ENCODE measurements at places on chromosomes 5 and 9.

GRCh38 chr9:135136991-135137832, 49.7 kb downstream of the OLFM1 start:
- H3K36me3 ChIP-seq = no peaks in the 10 kb centered on the region
- H3K27ac ChIP-seq = no peak overlapping the region
- no peak overlapping the region for H3K4me3 ChIP-seq

- no peaks in the 10 kb centered on the region for H3K27me3 ChIP-seq
- no peaks in the 10 kb centered on the region for H3K36me3 ChIP-seq
These were observed 3.5 kb upstream of the EXOSC2 start for GRCh38 chr9:130689937-130690700.

DNA sequence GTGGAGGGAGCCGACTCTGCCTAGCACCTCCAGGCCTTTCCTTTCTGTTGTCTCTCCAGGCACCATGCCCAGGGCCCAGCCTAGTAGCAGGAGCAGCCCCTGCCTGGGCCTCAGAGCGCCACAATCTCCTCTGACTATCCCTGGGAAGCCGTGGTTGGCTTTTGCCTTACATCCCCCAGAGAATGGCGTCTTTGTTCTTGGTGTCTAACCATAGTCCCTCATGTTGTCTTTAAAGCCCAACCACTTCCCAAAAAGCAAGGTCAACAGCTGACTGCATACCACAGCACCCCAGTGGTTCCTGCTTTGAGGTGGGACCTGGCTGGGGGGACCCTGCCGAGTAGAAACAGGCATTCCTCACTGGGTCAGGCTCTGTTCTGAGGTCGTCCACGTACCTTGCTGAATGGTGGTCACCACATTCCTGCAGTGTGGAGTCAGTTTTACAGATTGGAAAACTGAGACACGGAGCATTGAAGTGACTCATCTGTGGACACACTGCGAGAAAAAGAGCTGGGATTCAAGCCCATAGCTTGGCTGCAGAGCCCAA, 13.7 kb upstream of the CERCAM start:
- no peak for DNase-seq
- H3K4me1 ChIP-seq = no peaks in the 10 kb centered on the region
- no peak overlapping the region for H3K4me3 ChIP-seq
- no peaks in the 10 kb centered on the region for H3K27me3 ChIP-seq
- no peaks in the 10 kb centered on the region for H3K36me3 ChIP-seq
- no peak overlapping the region for H3K27ac ChIP-seq

DNA sequence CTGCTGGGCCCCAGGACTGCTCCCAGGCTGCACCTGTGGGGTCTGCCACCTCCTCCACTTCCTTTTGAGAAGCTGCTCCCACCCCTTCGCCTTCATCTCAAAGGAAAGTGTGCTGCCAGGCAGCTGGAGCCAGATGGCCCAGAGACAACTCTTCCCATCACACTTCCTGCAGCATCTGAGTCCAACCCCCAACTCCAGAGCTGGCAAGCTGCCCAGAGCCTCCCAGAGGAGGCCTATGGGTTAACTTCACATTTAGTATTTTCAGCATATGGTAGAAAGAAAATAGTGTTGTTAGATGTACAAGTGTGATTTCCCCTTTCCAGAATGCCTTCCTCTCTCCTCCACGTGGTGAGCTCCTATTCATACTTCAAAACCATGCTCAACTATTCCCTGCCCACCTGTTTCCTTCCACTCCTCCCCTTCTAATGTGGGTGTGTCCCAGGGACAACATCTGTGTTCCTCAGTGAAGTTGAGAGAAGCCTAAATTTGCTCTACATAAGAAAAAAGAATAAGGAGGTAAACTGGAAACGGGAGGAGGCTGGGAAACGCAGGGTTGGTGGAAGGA, 38.6 kb upstream of the KCNMB1 start:
- no peak overlapping the region for H3K27ac ChIP-seq
- no peak overlapping the region for H3K4me3 ChIP-seq
- H3K4me1 ChIP-seq = no peaks in the 10 kb centered on the region
- no peak for DNase-seq
- H3K36me3 ChIP-seq = no peaks in the 10 kb centered on the region
- H3K27me3 ChIP-seq = peaks cover 2% of the 10 kb centered on the region

DNA sequence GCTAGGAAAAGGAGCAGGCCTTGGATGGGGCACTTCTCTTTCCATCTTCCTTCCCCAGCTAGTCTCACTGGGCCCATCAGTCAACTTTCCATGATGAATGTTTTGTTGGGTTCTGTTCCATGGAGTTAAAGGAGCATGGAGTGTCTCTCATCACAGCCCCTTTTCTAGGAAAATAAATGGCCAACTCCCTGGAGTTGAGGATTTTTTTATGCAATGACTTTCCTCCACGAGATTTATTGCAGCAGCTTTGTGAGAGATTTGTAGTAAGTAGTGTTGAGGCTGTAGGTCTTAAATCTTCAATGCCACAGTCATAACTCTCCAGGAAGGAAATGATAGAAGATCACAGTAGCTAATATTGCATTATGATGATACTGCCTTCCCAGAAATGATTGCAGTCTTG, 45.6 kb upstream of the SLC44A1 start:
- H3K36me3 ChIP-seq = no peaks in the 10 kb centered on the region
- no peaks in the 10 kb centered on the region for H3K27me3 ChIP-seq
- no peak for DNase-seq
- no peak overlapping the region for H3K4me3 ChIP-seq
- no peak overlapping the region for H3K27ac ChIP-seq
- no peaks in the 10 kb centered on the region for H3K4me1 ChIP-seq

- H3K36me3 ChIP-seq = no peaks in the 10 kb centered on the region
- no peak overlapping the region for H3K27ac ChIP-seq
- DNase-seq = no peak
- H3K27me3 ChIP-seq = no peaks in the 10 kb centered on the region
These were observed 254.0 kb downstream of the MAN2A1 start for GRCh38 chr5:109943701-109944235.

DNA sequence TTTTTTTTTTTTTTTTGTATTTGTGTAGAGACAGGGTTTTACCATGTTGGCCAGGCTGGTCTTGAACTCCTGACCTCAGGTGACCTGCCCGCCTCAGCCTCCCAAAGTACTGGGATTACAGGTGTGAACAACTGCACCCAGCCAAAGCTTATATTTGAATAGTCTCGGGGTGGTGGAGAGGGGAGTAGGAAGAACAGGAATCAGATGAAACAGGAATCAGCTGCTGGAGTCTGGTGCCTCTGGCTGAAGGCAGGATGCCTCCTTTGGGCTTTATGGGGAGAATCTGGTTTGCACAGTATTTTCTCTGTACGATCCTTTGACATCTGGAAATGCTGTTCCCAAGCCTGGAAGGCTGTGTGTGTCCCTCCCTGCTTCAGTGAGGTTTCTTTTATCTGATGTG, 10.9 kb downstream of the C5orf52 start:
- H3K4me3 ChIP-seq = no peak overlapping the region
- no peaks in the 10 kb centered on the region for H3K27me3 ChIP-seq

DNA sequence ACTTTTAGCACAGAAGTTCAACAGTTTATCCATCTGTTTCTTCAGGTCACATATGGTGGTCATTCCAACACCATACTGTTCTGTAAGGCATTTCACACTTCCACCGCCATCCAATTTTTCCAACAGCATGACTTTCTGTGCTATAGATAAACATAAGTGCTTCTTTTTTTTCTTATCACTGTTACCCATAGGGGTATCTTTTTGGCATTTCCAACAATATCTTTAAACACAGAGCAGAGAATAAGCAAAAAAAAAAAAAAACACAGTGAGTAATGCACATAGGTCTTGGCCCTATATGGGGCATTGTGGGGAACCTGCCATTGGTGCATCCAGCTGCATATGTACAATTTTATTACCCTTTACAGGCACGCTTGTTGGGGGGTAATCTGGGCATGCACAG, 12.2 kb upstream of the ZNF367 start:
- H3K27ac ChIP-seq = no peak overlapping the region
- no peak overlapping the region for H3K4me3 ChIP-seq

DNA sequence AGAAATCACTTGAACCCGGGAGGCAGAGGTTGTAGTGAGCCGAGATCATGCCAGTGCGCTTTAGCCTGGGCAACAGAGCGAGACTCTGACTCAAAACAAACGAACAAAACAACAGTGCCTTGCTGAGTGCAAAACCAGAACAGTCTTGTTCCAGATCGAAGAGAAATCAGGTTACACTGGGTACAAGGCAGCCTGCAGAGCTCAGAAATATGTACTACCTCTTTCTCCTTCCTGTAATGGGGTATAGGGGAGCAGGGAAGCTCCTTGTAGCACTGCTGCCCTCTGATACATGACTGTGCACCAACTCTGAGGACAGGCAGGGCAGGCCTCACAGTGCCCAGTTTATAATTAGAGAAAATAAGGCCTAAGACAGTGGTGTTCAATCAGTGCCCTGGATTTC, 24.7 kb downstream of the TBC1D2 start:
- H3K36me3 ChIP-seq = peaks cover 1% of the 10 kb centered on the region
- no peak overlapping the region for H3K4me3 ChIP-seq
- no peak for DNase-seq
- no peaks in the 10 kb centered on the region for H3K27me3 ChIP-seq
- H3K27ac ChIP-seq = peak overlapping the region; percentile 71

- H3K27me3 ChIP-seq = no peaks in the 10 kb centered on the region
- DNase-seq = peak; percentile 78
- no peak overlapping the region for H3K4me3 ChIP-seq
- H3K4me1 ChIP-seq = peaks cover 59% of the 10 kb centered on the region
- peak overlapping the region; percentile 80 for H3K27ac ChIP-seq
These were observed 159.0 kb downstream of the CPLANE1 start for GRCh38 chr5:37090123-37090726.

- H3K27me3 ChIP-seq = no peaks in the 10 kb centered on the region
- H3K4me1 ChIP-seq = no peaks in the 10 kb centered on the region
These were observed 384.1 kb downstream of the DMRT2 start for GRCh38 chr9:1434052-1434767.

- no peaks in the 10 kb centered on the region for H3K4me1 ChIP-seq
- no peaks in the 10 kb centered on the region for H3K27me3 ChIP-seq
- H3K36me3 ChIP-seq = no peaks in the 10 kb centered on the region
- no peak overlapping the region for H3K4me3 ChIP-seq
- H3K27ac ChIP-seq = no peak overlapping the region
These were observed 177.4 kb downstream of the SAXO1 start for GRCh38 chr9:18855656-18856055.

- H3K4me1 ChIP-seq = no peaks in the 10 kb centered on the region
- H3K27ac ChIP-seq = no peak overlapping the region
- no peaks in the 10 kb centered on the region for H3K27me3 ChIP-seq
- H3K36me3 ChIP-seq = no peaks in the 10 kb centered on the region
- DNase-seq = peak; percentile 37
These were observed 272.2 kb downstream of the AUH start for GRCh38 chr9:91089405-91090129.

DNA sequence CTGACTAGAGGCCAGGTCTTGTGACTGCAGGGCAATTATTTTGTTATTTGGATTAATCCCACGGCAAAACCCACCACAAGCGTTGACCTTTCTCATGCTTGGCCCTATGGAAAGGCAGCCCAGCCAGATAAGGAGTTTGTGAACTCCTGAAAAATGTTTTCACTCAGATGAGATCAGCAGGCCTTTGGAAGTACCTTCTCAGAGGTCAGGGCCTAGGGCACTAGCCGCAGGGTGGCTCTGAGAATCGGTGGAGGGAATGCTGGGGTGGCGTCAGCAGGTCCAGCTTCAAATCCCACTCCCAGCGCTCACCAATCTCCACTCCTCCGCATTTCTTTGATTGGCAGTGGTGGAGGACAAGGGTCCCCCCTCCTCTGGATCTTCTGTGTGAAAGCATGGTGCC, 194.4 kb downstream of the GADD45G start:
- H3K36me3 ChIP-seq = no peaks in the 10 kb centered on the region
- DNase-seq = no peak
- H3K27ac ChIP-seq = no peak overlapping the region
- H3K27me3 ChIP-seq = no peaks in the 10 kb centered on the region

- DNase-seq = no peak
- H3K27me3 ChIP-seq = no peaks in the 10 kb centered on the region
- H3K4me3 ChIP-seq = no peak overlapping the region
- H3K27ac ChIP-seq = no peak overlapping the region
- no peaks in the 10 kb centered on the region for H3K36me3 ChIP-seq
These were observed 89.3 kb downstream of the COMMD10 start for GRCh38 chr5:116174111-116174510.

DNA sequence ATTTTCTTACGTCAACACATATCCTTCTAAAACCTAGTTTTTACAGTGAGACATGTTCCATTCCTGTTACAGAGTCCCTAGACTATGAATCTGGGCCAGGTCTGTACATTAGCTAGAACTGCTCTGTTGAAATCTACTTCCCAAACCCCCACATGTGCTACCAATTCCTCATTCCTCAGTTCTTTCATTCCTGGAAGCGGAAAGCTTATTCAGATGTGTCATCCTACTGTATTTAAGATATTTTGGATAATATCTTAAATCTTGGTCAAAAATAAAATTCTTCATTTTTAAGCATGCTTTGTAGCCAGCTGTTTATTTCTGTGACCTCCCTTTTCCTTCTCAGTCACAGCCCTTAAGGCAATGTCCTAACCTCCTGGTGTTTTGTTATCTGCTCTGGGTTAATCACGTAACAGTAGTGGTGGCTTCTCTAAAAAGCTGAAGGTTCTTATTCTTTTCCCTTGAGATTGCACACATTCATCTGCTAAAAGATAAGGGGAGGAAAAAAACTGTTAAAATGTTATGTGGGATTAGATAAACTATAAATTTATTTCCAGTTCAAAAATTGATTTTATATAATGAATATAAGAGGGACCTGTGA, 35.6 kb downstream of the GLRX start:
- H3K4me3 ChIP-seq = no peak overlapping the region
- DNase-seq = no peak
- no peaks in the 10 kb centered on the region for H3K27me3 ChIP-seq
- H3K27ac ChIP-seq = no peak overlapping the region
- H3K4me1 ChIP-seq = peaks cover 3% of the 10 kb centered on the region

- H3K27ac ChIP-seq = no peak overlapping the region
- DNase-seq = no peak
- H3K36me3 ChIP-seq = no peaks in the 10 kb centered on the region
- H3K4me3 ChIP-seq = no peak overlapping the region
- H3K27me3 ChIP-seq = no peaks in the 10 kb centered on the region
These were observed 412.5 kb upstream of the POU5F2 start for GRCh38 chr5:94153736-94154450.

DNA sequence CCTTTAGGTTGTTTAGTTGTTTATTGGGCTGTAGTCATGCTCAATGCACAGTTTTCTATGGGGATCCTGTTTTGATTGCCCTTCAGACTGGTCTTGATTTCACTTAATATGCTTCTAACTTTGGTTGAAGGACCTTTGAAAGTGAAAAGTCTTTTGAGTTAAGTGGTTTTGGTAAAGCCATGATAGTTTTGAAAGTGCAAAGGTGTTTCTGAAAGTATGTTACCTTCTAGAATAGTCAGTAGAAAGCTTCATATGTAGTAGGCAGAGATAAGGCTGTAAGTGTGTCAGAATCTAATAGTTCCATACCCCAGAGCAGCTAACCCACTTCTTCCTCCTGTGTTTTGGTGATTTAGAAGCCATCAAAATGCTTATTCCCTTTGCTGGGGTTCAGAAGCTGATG, 46.1 kb downstream of the RASGRF2 start:
- no peaks in the 10 kb centered on the region for H3K4me1 ChIP-seq
- H3K27ac ChIP-seq = no peak overlapping the region
- no peaks in the 10 kb centered on the region for H3K27me3 ChIP-seq
- no peak for DNase-seq
